Non-pigmented ciliary epithelial cell (primary cell): ENCODE measurements at places on chromosomes 3 and 15.

- DNase-seq = no peak
Observed at GRCh38 chr15:79804838-79805237, 92.0 kb downstream of the MTHFS start.

GRCh38 chr15:95868970-95869369, 461.5 kb upstream of the NR2F2 start:
- DNase-seq = no peak

- no peak for DNase-seq
Observed at GRCh38 chr3:157491136-157491535, 12.1 kb downstream of the VEPH1 start.

DNA sequence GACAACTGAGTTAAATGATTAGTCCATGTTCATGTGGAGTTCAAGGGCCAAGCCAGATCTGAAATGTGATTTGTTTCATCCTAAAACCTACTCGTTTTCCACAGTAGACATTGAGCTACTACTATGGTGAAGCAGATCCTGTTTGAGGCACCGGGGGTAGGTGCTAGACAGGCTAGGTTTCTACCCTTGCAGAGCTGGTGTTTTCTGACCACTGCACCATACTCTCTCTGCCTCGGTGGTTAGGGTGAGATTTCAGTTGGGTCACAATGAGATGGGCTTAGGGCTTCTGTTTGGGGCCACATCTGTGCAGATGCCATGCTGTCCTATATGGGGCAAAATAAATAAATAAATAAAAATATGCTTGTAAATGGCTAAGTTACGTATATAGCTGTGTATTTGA, 99.3 kb downstream of the OXNAD1 start:
- DNase-seq = no peak

DNA sequence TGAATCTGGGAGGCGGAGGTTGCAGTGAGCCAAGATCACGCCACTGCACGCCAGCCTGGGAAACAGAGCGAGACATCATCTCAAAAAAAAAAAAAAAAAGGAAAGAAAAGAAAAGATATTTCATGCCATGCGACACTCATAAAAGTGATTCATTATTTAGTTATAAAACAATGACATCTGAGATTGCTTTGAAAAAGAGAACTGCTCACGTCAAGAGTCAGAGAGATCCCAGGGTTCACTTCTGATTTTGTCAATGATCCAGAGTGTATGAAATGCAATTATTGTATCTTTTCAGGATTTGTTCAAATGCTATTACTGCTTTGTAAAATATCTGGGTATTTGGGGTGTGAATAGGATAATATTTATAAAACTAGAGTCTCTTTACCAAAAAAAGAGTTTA, 6.0 kb upstream of the SAMD7 start:
- DNase-seq = no peak

- no peak for DNase-seq
Observed at GRCh38 chr3:194637541-194638400, 4.6 kb upstream of the TMEM44 start.

GRCh38 chr3:138365253-138365555, 16.8 kb downstream of the MRAS start:
- no peak for DNase-seq

DNA sequence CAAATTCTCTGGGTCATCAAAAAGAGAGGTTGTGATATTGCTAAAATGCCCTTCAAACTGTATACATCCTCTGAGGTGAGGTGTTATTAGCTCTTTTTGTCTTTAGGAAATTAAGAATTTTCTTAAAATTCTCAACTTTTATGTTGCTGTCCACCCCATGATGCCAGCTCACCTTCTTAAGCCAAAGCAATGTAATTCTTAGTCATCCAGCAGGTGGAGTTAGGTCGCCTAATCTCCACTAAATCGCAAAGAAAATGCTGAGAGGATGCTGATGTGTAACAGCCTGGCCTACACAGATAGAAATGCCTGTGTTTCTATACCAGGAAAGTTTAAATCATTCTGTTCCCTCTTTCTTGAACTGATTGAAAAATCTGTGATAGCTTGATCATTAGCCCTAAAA, 770.2 kb upstream of the ALCAM start:
- DNase-seq = peak; percentile 42

- DNase-seq = no peak
Observed at GRCh38 chr3:126995926-126996512, 13.1 kb downstream of the PLXNA1 start.
